GM12864 (cell line): ENCODE measurements at places on chromosomes 13 and 19.
A peak's percentile ranks its signal among the peaks of the same experiment; 100 is the strongest.

GRCh38 chr19:16829822-16830289 lies 658 bp downstream of the SIN3B start:
- no peak for DNase-seq

- DNase-seq, result peak; percentile 60
Observed at GRCh38 chr19:40055832-40056504, at the start of gene ZNF780B. Gene ZNF780B, minus strand, starts transcription at chr19:40056231. Its CDS starts 5,899 bp downstream, at chr19:40050332.

GRCh38 chr13:25409938-25410337 lies 38.2 kb downstream of the ATP8A2 start:
- DNase-seq, result no peak

DNA sequence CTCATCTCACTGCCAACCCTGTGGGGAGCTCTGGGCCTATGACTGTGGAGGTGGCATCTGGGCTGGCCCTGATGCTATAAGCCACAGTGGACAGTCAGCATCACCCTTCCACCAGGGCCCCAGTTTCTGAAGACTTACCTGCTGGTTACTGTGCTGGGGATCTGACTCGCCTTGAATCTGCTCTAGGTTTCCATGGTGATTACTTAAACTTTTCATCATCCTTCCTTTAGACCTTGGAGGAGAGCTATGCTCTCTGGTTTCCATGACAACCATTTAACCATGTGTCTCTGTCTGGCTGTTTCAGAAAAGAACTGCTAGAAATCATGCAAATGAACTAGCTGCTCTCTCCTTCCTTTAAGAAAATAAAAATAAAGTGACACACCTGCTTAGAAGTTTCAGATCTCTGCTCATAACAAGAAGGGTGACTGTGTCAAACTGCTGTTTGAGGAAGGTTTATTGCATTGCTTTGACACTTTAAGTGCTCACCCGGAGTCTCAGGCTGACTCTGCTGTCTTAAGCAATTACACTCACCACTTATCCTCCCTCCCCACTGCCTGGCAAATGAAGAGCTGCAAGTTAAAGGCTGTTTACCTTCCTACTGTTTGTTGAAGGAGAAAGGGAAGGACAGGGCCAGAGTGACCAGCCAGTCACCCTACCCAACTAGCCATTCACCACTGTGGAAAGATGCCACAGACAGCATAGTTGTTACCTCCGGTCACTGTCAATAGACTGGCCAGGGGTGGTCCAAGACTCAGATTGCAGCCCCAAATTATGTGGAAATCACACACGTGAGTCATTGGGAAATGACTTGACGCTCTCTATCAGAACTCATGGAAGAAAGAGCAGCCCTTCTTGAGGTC lies 87.6 kb downstream of the HSPH1 start:
- DNase-seq, result peak; percentile 94

DNA sequence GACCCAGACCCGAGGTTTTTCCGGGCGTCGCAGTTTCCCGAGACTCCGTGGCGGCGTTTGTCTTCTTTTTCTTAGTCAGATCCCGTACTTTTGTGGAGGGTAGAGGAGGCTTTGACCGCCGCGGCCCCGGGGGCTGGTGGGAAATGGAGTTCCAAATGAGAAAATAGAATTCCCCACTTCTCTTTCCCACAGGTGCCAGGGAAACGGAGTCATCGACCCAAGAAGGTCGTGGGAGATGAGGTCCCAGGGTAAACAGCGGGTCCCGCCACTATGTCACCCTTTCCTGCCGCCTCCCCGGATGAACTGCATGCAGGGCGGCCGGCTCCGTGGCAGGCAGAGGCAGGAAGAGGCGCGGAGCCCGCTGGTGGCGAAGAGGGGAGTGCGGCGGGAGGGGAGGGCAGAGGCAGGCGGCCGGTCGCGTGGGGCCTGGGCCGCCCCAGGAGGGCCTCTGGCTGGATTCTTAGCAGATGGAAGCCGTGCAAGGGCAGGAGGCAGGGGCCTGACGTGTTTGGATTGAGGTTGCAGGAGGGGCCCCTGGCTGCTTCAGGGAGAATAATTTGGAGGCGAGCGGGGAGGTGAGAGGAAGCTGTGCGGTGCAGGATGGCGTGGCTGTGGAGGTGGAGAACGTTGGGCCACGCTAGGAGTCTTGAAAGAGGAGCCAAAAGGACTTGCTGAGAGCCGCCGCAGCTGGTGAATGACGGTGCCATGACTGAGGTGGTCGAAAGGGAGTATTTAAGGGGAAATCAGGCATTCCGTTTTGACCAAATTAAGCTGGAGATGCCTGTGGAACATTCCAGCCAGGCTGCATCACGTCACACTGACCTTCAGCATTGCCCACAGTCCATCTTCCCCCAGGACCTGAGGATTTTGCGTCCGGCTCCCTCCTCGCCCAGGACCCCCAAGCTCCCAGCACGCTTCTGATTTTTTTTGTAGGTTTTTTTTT lies 11.7 kb downstream of the CYTH2 start:
- DNase-seq, result no peak

GRCh38 chr13:107562203-107562602 lies 653.1 kb downstream of the LIG4 start:
- DNase-seq, result no peak

- no peak for DNase-seq
Observed at GRCh38 chr13:99738626-99739025, 232.9 kb downstream of the ZIC5 start.

- no peak for DNase-seq
Observed at GRCh38 chr13:39016787-39017186, 21.1 kb downstream of the PROSER1 start.

GRCh38 chr13:29081036-29081435 lies 260.9 kb downstream of the MTUS2 start:
- peak; percentile 57 for DNase-seq

- DNase-seq, result no peak
Observed at GRCh38 chr13:112986946-112987681, 18.1 kb downstream of the MCF2L start.

DNA sequence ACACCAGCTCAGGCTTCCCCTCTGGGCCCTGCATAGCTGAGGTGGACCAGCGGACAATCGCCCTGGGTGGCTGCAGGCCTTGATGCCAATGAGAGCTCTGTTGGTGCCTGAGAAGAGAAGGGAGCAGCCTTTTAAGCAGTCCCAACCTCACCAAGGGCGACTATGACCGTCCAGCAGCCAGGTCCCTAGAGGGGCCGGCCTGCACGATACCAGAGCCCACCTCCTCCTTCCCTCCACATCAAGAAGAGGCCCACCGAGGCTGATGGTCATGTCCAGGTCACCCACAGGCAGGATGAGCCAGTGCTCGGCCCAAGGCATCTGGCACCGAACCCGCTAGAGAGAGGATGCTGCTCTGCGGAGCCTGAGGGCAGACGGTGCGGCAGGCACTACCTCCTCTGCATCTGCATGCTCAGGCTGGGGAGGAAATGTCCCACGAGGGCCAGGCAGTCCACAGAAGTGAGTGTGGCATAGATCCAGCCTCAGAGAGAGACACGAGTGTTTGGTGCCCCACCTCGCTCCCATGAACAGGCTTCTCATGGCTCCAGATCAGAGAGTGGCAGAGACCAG lies 219.4 kb downstream of the TUBA3C start:
- no peak for DNase-seq

DNA sequence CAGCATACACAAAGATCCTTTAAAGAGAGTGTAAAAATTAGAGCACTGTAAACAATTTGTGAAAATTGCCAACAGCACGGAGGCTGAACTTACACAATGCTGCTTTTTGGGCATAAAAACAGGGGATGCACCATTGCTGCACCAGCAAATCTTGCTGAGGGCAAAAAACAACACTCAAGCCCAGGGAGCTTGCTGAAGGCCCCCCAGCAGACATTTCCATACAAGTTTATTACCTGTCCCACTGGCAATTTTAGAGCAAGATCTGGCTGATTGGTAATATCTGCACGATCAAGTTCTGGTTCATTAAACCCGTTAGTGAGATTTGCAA lies 34.3 kb downstream of the AMER2 start:
- no peak for DNase-seq

DNA sequence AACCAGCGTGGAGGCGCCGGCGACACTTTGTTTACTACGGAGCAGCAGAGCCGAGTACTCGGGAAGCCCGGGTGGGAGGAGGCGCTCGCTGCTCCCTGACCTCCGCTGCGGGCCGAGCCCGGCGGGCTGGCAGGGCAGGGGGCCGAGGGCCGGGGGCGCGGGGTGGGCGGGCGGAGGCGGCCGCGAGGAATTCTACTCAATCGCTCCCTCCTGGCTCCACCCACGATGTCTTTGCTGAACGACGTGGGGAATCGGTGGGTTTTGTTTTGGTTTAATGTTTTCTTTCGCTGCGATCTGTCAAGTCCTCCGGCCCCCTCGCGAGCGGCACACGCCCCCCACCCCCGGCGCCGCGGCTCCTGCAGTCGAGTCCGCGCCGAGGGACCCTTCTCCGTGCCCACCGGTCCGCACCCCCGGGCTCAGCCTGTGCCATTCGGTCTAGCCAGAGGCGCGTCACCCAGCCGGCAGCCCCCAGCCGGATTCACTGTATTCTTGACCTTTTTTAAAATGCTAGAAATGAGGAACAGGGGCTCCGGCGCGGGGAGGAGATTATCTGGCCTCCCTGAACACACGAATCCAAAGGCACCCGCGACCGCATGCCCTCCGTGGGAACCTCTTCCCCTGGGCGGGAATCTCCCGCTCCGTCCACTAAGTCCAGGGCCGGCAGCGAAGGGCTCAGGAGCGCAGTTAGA lies 636 bp upstream of the FOXO1 start:
- DNase-seq, result no peak

DNA sequence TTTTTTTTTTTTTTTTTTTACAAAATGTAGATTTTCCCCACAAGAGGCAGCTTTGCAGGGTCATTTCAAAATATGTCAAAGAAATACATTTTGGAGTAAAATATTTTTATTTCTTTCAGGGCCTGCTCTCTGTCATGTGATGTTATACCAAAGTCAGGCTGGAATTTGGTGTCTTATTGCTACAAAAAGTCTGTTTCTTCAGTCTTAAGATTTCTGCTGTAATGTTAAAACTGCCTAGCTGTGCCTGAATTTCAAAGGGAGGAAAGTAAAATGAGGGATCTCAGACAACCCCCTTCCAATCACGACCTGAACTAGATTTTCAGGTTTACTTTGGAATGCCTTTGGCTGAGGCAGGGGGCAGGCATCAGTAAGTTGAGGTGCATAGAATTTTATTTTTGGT lies 12.8 kb upstream of the GTF2F2 start:
- no peak for DNase-seq
